ENCODE measurements at places on chromosomes 6 and 20.

DNA sequence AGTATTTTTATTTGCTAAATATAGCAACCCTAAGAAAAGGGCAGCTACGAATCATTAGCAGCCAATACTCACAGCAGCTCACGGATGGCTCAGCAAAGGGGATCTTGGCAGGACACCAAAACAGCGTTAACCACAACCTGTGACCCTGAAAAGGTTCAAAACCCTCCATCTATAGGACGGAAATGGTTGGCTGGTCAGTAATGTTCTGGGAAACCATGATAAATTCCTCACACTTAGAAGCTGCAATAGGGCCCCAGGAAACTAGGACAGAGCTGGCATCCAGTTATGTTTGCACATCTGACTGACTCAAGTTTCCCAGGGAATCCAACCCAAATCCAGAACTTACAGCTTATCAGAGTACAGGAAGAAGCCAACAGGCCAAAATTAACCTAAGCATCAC is 30.9 kb upstream of the PTPRT start:
- DNase-seq = no peak

- no peak for DNase-seq
These were observed 190.7 kb upstream of the UFL1 start for GRCh38 chr6:96330884-96331283.

GRCh38 chr6:111367393-111368088 is 115.5 kb downstream of the REV3L start:
- DNase-seq = no peak

DNA sequence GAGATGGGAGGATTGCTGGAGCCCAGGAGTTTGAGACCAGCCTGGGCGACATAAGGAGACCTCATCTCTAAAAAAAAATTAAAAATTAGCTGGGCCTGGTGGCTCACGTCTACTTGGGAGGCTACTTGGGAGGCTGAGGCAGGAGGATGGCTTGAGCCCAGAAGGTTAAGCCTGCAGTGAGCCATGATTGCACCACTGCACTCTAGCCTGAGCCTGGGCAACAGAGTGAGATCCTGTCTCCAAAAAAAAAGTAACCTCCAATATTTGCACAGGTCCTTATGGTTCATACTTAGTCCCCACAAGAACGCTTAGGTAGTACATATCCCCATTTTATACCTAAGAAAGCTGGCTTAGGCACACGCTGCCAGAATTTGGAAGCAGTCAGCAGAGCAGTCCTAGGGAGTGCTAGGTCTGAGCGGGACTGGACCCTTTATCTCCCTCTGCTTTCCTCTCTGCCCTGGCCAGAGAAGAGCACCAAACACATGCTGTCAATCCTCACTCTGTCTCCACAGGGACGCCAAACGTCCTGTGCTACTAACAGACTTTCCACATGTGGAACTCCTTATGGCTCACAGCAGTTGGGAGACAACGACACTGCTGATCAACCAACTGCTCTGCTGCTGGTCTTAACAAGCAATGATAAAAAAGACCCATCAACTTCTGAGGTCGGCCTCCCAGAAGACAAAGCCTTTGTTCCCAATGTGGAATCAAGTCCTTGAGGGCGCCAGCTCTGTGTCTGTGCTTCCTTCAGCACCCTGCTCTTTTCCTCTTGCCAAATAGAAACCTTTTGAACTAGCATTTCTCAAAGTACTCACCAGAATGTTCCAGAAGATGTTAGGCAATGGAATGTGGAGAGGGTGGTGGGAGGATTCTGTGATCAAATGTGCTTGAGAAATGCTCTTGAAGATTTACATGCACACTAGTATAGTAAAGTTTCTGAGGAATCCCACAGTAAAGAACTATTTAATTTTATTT is 226.3 kb upstream of the DTNBP1 start:
- no peak for DNase-seq

- no peak for DNase-seq
These were observed 56.5 kb downstream of the DLL1 start for GRCh38 chr6:170234419-170234818.

GRCh38 chr6:30960907-30961673 is 20.3 kb downstream of the MUCL3 start:
- DNase-seq = no peak

DNA sequence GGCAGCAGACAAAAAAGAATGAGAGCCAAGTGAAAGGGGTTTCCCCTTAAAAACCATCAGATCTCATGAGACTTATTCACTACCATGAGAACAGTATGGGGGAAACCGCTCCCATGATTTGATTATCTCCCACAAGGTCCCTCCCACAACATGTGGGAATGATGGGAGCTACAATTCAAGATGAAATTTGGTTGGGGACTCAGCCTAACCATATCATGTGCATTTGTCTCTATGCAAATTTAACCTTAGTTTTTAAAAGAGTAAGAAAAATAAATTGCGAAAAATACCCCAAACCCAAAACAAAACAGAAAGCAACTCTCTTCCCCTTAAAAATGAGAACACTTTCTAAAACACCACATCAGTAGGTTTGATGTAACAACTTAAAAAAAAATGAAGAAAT is 22.6 kb upstream of the GPR6 start:
- DNase-seq = no peak

GRCh38 chr6:5468586-5468985 is 207.3 kb downstream of the FARS2 start:
- no peak for DNase-seq

DNA sequence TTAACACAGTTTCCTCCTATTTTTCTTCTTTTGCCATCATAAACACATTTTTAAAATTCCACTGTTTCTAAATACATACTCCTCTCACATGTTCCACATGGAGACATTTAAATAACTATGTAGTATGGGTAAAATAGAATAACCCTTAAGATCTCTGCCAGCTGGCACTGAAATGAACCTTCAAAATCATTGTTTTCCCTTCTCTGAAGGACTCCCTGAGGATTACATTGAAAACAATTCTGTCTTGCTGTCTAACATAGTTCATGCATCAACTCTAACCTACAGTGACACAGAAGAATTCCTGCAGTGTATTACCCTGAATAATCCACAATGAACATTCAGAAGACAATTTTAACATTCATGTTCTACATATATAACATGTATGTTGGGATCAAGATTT is 1361.8 kb upstream of the CITED2 start:
- no peak for DNase-seq

DNA sequence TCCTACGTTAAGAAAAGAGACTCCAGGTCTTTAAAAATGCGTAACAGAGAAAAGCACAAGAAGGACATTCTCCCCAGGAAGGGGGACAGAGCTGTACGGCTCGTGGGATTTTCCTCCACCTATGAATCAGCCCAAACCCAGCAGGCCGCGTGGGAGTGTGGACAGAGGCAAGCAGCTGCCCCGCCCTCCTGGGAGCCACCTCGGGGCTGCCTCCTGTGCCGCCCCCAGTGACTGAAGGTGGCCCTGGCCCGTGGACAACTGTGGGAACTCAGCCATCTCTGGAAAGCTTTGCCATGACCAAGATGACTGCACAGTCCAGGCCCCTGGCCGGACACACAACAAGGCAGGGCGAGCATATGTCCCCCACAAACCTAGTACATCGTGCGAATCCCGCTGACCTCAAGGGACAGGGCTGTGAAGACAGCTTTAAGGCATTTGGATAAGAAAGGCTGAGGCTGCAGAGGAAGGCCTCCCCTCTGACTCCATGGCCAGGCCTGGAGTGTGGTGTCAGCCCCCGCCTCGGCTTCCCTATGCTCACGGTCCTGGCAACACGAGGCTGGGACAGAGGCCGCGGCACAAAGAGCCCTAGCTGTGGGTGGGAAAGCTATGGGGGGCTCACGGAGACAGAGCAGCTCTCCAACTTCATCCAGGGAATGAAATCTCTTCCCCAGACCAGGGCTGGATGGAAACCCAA is 26.9 kb downstream of the PXDC1 start:
- DNase-seq = no peak

All from stimulated activated CD4-positive, alpha-beta T cell treated with anti-CD3 and anti-CD28 coated beads, Interleukin-12 subunit alpha, Interleukin-12 subunit beta, amount 100 ng/mL, for 48 hours (primary cell).